ENCODE measurements at places on chromosomes 2 and 18.

DNA sequence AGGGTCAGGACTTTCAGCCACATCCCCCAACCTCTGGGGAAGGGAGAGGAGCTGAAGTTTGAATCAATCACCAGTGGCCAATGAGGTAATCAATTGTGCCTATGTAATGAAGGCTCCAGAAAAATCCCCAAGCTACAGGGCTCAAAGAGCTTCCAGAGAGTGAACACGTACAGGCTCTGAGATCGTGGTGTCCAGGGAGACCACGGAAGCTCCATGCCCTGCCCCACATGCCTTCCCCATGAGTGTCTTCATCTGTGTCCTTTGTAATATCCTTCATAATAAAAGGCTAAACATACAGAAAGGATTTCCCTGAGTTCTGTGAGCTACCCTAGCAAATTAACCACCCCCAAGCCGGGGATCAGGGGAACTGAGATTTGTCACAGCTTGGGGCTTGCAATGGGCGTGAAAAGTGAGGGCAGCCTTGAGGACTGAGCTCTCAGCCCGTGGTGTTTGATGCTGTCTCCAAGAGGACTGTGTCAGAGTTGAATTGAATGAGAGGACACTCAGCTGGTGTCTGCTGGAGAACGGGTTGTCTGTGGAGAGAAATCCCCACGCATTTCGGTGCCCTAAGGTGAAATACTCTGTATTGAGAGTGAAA, 25.5 kb upstream of the TUBB6 start:
- DNase-seq, result no peak

DNA sequence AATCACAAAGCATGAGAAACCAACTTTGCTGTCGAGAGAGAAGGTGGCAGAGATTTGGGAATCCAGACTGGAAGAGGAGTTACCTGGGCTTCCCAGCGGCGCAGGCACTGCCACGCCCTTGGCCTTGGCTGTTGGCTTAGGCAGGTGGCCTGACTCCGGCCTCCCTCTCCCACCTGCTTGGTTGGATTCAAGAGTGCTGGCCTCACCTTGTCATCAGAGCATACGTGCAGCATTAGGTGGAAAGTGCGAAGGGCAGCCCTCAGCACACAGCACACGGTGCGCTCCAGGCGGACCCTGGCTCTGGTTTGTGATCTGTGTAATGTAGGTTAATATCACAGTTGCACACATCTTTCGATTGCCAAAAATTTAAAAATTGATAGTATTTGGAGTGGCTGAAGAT, 19.2 kb upstream of the ASB1 start:
- no peak for DNase-seq

GRCh38 chr2:36587556-36587955, 10.4 kb downstream of the FEZ2 start:
- no peak for DNase-seq

DNA sequence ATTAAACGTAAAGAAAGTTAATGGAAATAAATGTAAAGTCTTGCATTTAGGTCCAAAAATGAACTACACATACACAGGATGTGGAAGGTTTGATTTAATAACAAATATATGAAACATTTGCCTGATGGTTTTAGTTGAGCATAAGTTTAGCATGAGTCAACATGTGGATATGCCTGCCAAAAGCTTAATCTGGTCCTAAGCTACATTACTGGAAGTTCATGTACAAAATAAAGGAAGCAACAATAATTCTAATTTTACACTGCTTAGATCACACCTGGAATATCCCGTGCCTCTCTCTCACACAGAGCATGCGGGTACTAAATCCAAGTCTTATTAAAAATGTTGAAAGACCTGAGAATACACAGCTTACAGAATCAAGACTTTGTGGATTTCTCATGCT, 276.5 kb upstream of the NRP2 start:
- DNase-seq, result no peak

DNA sequence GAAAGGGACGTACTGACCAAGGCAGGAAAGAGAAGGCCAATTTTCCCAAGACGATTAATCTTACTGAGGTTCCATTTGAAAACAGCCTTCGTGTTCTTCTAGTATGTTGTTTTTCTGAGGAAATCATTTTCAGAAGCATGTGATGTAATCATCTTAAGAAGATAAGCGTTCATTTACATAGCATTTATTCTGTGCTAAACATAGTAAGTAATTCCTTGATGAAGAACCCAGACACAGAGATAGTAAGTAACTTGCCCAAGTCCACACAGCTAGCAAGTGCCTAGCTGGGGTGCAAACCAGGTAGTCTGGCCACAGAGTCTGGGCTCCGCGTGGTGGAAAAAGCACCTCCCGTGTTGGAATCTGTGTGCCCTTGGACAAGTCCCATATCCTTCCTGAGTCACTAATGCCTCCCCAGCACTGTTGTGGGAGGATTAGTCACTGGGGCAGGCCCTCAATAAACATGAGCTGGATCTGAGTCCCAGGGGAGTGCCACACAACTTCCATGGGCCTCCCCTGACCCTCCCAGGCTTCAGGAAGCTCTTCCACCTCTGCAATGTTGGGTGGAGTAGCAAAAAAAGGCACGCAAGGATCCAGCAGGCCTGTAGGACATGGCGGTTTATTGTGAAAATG, 26.9 kb upstream of the ASAP2 start:
- no peak for DNase-seq

DNA sequence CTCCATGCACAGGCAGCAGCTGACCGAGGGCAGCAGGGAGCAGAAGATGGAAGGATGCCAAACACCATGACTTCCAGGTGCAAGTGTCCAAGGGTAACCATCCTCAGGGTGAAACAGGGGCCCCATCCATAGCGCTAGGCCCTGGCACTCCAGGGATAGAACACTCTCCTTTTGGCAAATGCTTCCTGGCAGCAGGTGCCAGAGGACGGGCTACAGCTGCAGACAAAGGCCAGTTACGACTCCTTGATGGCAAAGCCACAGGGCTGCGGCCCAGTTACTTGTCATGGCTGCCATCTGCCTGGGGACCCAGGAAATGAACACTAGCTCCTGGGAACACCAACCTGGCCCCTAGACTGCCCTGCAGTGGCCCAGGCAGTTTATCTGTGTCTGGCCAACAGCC, 178.8 kb downstream of the TMEM163 start:
- no peak for DNase-seq

GRCh38 chr2:46871976-46872381, 43.6 kb downstream of the MCFD2 start:
- no peak for DNase-seq

- DNase-seq, result no peak
These were observed 45.0 kb downstream of the CYRIA start for GRCh38 chr2:16620590-16620989.

DNA sequence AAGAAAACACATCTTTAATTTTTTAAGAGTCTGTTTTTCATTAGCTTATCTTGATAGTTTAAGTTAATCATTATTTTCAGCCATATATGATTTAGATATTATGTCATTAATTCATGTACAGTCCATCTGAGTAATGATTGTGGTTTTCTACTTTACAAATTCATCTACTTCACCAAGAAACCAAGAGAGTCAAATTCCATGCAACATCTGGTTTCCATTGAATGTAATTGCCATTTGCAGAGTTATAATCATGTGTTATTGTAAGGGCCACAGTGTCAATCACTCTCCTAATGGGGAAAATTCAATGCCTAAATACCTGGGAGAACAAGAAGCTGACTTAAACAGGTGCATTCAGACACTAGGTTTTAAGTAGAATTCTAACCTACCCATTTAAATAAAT, 217.2 kb upstream of the OSR1 start:
- DNase-seq, result no peak

- DNase-seq, result no peak
These were observed 93.3 kb downstream of the MAP4K4 start for GRCh38 chr2:101790857-101791256.

DNA sequence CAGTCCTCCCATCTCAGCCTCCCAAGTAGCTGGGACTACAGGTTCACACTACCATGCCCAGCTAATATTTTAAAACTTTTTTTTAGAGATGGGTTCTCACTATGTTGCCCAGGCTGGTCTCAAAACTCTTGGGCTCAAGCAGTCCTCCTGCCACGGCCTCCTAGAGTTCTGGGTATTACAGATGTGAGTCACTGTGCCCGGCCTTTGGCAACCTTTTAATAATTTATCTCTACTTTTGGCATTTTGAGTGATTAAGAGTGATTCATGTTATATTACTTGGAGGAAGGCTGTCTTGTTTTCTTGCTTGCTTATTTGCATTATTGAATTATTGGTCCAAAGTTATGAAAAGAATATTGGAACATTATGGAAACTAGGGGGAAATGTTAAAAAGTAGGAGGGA, 24.3 kb downstream of the NCOA1 start:
- DNase-seq, result no peak

DNA sequence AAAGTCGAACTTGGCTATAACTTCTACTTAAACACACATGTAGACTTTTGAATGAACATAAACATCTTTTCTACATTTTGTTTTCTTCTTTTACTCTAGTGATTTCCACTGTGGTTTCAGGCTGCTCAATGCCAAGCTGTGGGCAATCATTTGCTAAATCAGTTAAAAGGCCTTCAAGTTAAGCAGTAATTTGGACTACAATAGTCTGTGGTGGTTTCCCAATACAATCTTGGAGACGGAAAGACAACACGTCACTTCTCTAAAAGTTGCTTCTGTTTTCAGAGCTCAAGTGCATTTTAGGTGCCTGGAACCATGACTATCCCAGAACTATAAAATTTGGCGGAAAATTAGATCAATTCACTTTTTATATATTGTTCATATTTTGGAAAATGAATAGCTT, 69.4 kb downstream of the TXNL1 start:
- DNase-seq, result no peak

- DNase-seq, result no peak
These were observed 81.0 kb upstream of the TMEM18 start for GRCh38 chr2:758073-758820.

Measured in CD4-positive, alpha-beta T cell treated with Interleukin-15 for 4 hours (primary cell).